ENCODE measurements at places on chromosomes 1 and 21. TPM values are rescaled to one million over a fixed set of nuclear protein-coding genes. Genes with fewer than 3 reads are reported as not detected.

Gene TMEM52
- 0.67 TPM for total RNA-seq

- DNase-seq = no peak
Observed at GRCh38 chr1:117782056-117782455, 147.4 kb downstream of the GDAP2 start.

DNA sequence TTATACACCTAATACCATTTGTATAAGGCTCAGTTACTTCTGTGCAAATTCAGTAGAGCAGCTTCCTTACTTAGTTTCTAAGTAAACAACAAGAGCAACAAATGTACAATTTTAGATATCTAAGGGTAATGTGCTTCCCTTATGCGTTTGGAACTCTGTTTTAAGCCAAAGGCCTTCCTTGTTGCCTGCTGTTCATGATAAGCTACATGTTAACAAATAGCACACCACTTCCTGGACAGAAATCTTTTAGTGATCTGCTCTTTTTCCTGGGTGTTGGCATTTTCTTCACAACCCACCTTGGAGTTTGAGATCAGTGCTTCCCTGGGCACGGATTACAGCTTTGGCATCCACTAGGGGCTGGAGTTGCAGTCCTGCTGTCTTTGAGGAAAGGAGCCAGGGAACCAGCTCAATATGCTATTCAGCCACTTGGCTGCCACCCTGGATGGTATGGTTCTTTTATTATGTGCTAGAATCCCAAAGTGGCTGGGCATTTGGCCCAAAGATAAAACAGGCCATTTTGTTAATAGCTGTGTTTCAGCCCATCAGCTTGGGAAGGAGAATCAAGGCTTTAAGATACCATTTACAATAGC is 55.6 kb upstream of the ADAR start:
- peak; percentile 60 for DNase-seq

- DNase-seq = peak; percentile 78
Observed at GRCh38 chr1:192436441-192437078, 119.8 kb downstream of the RGS21 start.

GRCh38 chr1:100353071-100353801 is 930 bp downstream of the CDC14A start:
- peak; percentile 22 for DNase-seq

GRCh38 chr1:244839656-244840055 is 4.2 kb downstream of the COX20 start:
- no peak for DNase-seq

GRCh38 chr1:199170711-199171110 is 531.9 kb downstream of the PTPRC start:
- no peak for DNase-seq
